ENCODE measurements at places on chromosomes 2 and 18. TPM values are rescaled to one million over a fixed set of nuclear protein-coding genes. Genes with fewer than 3 reads are reported as not detected.

GPBAR1 gene
- total RNA-seq, result 0.37 TPM

UGT1A8 gene
- total RNA-seq, result not detected

CYBRD1 gene
- total RNA-seq, result 43.7 TPM

CNRIP1 gene
- total RNA-seq, result 22.6 TPM

Measured in M059J (cell line).